DMS53 (cell line): ENCODE measurements at places on chromosomes 11 and 22.
A peak's percentile ranks its signal among the peaks of the same experiment; 100 is the strongest.

DNA sequence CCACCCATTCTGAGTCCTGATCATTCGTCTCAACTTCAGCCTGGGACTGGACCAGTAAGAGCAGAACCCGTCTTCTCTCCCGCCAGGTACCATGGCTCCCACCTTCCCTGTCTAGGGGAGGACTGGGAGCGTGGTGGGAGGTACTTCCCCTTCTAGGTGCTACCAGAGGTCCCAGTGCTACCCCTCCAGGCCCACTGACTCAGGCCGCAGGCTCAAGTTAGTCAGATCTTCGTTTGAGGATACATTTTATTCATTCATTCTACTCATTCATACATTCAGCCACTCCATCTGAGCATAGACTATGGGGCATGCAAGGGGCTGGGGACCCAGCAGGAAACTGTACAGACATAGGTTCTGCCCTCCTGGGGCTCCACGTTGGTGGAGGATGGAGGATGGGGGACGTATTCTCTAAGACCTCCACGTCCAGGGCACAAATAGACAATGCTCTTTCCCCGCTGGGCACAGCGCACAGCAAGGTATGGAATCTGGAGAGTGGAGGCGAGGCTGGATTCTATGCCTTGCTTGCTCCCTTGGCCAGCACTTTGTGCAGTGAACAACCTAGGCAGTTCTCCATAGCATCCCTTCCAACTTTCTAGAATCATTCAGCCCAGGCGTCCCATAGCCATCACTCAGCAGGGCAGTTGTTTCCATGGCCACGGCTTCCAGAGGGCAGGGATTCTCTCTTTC is 1.0 kb upstream of the RAB3IL1 start:
- DNase-seq, result no peak

DNA sequence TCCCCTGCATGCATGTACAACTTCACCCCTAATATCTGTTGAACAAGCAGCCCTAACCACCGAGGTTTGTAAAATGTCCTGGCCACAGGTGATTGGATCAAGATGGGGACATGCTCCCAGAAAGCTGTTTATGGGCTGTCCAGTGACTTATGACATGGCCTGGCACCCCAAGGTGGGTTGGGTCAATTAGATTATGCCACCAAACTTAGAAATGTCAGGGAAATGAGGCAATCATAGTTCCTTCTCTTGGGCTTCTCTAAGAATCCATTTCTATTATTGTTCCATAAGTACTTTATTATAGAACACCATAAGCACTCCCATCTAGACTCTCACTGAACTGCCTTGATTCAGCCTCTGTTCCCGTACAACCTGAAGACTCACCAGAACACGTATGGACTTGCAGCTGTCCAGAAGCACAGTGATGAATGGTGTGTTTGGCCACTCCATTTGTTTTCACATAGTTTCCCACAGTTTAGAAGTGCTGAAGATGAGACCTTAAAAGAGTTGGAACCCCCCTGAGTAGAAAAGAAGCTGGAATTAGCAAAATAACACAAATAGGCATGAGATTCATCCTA is 45.5 kb upstream of the OLFML1 start:
- DNase-seq, result no peak

DNA sequence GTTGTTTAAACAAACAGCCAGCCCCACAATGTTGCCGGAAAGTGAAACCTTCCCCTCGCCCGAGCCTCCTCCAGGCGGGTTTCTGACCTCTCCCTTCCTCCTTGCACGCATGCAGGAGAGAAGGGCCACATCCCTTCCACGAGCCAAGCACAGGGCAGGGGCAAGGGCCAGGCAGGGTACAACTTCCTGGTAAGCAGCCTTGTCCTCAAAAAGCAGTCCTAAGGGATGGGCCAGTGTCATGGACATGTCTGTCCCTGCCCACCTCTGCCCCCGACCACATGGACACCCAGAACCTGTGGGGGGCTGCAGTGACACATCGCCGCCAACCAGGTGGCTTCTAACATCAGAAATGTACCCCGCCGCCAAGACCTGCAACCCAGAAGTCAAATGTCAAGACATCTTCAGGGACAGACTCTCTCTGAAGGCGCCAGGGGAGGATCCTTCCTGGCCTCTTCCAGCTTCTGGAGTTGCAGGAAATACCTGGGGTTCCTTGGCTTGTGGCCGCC is 145.3 kb downstream of the CRYBB2 start:
- DNase-seq, result no peak

DNA sequence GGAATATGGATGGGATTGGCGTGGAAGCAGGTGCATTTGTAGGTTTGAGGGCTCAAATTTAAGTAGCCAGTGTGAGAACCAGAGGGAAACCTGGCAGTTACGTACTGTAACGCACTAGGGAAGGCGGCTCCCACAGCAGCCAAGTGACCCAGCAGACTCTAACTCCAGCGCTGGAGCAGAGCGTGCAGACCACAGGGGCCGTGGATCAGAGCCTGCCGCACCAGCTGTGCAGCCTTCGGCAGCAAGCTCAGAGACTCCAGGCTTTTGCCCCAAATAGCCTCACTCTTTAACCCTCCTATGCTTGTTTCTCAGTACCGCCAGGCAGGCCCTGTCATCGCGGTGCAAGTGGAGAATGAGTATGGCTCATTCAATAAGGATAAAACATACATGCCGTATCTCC is 12.3 kb downstream of the GLB1L3 start:
- no peak for DNase-seq

- DNase-seq, result peak; percentile 69
Measured at GRCh38 chr22:24208012-24208749, 26.9 kb downstream of the SUSD2 start.

DNA sequence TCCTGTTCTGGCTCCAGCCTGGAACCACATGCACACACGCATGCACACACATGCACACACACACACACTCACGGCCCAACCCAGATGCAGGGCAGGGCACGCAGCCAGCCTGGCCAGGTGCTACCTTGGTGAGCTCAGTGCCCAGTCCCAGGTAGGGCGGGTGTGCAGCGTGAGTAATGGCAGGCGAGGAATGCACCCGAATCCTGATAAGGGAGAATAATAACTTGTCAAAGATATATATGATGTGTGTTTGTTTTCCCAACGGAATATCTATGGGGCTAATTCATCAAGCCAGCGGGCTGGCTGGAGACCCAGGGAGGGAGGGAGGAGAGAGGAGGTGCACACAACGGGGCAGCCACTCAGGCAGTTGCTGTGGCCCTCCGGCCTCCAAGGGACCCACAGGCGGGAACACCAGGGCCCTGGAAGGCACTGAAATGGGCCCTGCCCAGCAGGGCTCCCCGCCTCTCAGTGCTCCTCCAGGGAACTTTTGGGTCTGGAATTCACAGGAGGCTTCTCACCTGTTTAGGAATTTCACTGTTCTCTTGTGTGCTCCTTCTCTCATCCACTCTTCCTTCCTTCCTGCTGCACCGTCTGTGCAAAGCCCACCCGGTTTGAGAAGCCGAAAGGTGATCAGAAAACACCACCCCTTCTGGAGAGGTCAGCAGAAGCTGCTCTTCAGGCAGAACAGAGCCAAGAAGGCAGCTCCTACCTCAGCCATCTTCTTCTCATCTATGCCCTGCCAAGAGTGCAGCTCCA is 79.0 kb downstream of the BUD13 start:
- no peak for DNase-seq

GRCh38 chr11:123577081-123577598 is 77.3 kb downstream of the SCN3B start:
- DNase-seq, result peak; percentile 84

GRCh38 chr11:58958500-58958899 is 19.2 kb downstream of the GLYATL1 start:
- DNase-seq, result peak; percentile 46

- DNase-seq, result no peak
Measured at GRCh38 chr11:35924811-35925210, 19.1 kb upstream of the LDLRAD3 start.

DNA sequence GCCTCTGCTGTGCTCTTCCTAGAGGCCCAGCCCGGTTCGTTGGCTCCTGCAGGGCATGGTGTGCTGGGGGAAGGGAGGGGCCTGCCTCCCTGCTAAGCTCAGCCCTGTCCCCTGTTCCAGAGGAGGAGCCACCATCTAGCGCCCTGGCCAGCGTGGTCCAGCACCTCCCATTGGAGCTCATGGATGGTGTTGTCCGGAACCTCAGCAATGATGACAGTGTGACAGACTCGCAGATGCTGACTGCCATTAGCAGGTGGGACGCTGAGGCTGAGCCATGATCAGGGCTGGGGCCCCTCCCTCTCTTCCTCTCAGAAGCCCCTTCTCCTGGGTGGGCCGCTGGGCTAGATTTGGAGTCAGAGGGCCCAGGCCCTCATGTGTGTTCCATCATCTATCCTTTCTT is 9.1 kb downstream of the USP35 start:
- DNase-seq, result no peak
